ENCODE measurements at places on chromosomes 11 and 22.

- DNase-seq: no peak
Measured at GRCh38 chr11:118156531-118157185, 4.0 kb upstream of the SCN4B start.

DNA sequence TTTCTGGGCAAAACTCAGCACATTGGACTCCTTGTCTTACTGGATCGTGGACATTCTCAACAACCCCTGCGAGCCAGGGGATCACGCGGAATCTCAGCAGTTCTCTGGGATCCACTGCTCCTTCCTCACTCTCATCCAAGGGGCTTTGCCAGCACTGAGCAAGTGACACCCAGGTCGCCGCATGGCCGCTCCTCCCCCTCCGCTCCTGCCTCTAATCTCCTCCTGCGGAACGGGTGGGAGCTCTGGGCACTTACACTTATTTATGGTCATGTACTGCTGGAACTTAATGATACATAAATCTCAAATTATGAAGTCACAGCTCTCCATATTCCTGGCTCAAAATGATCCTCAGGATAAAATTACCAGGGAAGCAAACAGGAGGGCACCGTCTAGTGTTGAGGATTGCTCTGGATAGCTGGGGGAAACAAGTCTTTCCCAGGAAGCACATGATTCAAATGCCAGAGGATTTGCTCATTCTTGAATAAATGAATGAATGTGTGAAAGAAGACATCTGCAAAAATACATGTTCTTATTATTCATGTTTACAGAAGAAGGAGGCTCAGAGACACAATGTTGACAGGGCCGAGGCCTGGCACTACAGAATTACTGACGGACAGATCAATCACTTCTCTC lies 1077.3 kb downstream of the TBC1D22A start:
- no peak for DNase-seq

DNA sequence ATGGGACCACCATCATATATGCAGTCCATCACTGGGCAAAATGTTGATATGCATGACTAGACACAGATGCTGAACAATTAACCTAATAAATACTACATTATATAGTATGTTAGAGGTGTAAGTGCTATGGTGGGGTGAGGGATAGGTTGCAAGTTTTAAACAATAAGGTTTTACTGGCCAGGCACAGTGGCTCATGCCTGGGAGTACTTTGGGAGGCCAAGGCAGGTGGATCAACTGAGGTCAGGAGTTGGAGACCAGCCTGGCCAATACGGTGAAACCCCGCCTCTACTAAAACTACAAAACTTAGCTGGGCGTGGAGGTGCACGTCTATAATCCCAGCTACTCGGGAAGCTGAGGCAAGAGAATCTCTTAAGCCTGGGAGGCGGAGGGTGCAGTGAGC lies 28.1 kb downstream of the F2 start:
- no peak for DNase-seq

GRCh38 chr11:67317205-67317887 lies 14.0 kb downstream of the SSH3 start:
- DNase-seq: peak; percentile 98

- DNase-seq: no peak
Measured at GRCh38 chr11:104813532-104813931, 84.7 kb downstream of the CASP12 start.

DNA sequence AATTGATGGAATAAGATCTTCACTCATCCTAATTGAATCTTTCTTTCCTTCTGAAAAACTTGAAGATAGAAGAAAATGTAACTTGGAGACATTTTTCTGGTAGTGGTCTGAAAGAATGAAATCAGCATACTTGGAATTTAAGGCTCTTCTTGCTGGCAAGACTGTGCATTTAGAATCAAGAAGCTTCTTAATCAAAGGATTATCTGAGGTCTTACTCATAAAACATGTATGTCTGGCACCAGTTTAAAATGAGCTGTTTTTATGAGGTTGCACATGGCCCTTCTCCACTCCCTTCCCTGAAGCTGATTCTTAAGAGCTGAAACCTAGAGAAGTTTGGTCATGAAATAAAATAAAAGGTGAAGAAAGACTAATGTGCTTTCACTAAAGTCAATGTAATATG lies 77.3 kb downstream of the ARHGEF12 start:
- no peak for DNase-seq

All from T-helper 1 cell (primary cell).